IPS DF 6.9 (cell line): ENCODE measurements at places on chromosomes 3 and 15.

DNA sequence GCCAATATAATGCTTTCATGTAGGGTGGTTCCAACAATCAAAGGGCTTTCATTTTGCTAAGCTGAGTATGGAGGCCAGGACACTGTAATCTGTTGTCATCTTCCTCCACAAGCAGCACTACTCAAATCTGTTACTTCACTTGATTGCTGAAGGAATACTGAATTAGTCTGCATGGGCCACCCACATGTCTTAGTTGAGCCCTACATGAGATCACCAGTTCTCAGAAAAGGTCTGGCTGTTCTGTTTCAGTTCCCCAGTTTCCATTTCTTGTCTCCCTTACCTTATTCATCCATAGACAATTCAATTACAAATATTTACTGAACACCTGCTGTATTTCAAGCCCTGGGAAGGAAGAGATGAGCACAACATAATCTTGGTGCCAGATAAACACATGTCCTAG is 119.2 kb downstream of the FHIT start:
- no peaks in the 10 kb centered on the region for H3K27me3 ChIP-seq
- H3K4me1 ChIP-seq: no peaks in the 10 kb centered on the region
- H3K36me3 ChIP-seq: no peaks in the 10 kb centered on the region

DNA sequence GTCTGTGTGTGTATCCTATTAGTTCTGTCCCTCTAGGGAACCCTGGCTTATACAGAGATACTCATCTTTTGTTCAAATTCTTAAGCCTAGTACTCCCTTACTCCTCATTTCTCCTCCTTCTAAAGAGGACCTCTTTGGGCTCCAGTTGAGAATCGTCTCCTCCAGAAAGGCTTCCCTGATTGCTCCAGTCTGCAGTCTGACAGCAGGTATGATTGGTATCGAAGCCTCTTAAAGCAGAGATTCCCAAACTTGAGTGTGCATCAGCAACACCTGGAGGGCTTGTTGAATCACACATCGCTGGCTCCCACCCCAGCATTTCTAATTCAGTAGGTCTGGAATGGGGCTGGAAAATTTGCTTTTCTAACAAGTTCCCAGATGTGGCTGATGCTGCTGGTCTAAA is 60.9 kb upstream of the NMNAT3 start:
- no peaks in the 10 kb centered on the region for H3K27me3 ChIP-seq
- H3K4me3 ChIP-seq: no peak overlapping the region
- H3K36me3 ChIP-seq: no peaks in the 10 kb centered on the region
- H3K27ac ChIP-seq: no peak overlapping the region

- H3K27ac ChIP-seq: no peak overlapping the region
- H3K4me1 ChIP-seq: 0 out of 2 replicates have a peak, but pooled peaks cover 2% of the 10 kb centered on the region
- no peak for DNase-seq
- peaks cover 3% of the 10 kb centered on the region; the same call in 1 of the 2 replicates for H3K36me3 ChIP-seq
- H3K4me3 ChIP-seq: no peak overlapping the region
These were observed 68.4 kb upstream of the HACD2 start for GRCh38 chr3:123653221-123653682.

DNA sequence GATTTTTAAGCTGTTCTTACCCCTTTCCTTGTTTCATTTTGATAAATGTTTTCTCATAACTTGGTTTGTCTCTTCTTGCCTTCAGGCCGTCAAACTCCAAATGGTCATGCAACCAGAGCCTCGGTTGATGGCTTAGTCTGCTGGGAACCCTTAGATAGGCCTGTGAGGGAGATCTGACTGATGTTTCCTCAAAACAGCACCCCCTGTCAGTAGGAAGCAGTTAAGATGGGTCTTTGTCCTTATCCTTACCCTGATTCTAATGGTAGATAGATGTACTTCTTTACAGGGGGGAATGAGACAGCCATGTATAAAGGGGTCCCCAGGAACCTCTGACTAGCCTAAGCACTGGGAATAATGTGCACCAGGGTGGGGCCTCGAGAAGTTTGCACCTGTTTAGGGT is 16.3 kb upstream of the OR5H1 start:
- H3K27me3 ChIP-seq: no peaks in the 10 kb centered on the region
- H3K27ac ChIP-seq: no peak overlapping the region
- H3K36me3 ChIP-seq: no peaks in the 10 kb centered on the region
- DNase-seq: no peak

- H3K4me3 ChIP-seq: no peak overlapping the region
- H3K27ac ChIP-seq: no peak overlapping the region
- no peak for DNase-seq
- H3K27me3 ChIP-seq: no peaks in the 10 kb centered on the region
These were observed 15.1 kb upstream of the PRICKLE2 start for GRCh38 chr3:64240396-64240795.

- H3K4me1 ChIP-seq: no peaks in the 10 kb centered on the region
- DNase-seq: no peak
- H3K27ac ChIP-seq: no peak overlapping the region
- H3K4me3 ChIP-seq: no peak overlapping the region
- H3K36me3 ChIP-seq: no peaks in the 10 kb centered on the region
These were observed 104.1 kb downstream of the CNTN3 start for GRCh38 chr3:74510261-74510818.

DNA sequence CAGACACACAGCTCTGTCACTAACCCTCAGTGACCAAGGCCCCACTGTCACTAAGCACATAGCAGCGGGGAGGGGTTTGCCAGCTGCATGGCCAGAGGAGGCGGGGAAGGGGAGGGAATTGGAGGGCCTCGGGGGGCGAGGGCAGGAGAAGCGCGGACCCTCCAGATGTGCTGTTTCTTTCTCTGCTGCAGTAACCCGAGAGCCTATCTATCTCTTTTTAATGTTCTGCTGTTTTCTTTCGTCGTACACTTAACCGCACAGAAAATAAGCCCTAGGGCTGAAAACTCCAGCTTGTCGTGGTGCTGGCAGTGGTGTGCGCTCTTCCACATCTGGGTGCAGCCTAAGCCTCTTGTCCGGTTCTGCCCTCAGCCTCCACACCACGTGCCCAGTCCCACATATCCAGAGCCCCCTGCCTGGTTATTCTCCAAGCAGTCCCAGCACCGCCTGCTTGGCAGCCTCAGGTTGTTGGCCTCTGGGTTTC is 51.1 kb downstream of the BDH1 start:
- no peaks in the 10 kb centered on the region for H3K27me3 ChIP-seq
- H3K4me3 ChIP-seq: no peak overlapping the region
- H3K4me1 ChIP-seq: no peaks in the 10 kb centered on the region
- no peak for DNase-seq

DNA sequence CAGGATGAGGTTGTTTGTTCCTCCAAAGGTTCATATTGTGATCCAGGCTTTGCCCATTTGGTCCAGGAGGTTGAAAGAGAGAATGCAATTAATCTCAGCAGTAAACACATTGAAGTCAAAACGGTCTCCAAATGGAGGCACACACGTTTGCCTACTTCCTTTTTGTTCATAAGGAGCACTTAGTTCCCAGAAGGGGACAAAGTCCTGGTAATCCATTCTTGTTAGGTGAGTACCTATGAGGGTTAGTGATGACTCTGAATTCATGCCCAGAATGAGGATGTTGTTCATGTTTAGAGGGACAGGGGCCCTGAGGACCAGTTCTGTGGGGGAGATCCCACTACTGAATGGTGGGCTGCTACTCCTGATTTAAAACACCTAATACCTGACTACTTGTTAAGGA is 177.7 kb downstream of the ALDH1A2 start:
- H3K4me1 ChIP-seq: no peaks in the 10 kb centered on the region
- H3K4me3 ChIP-seq: no peak overlapping the region
- DNase-seq: no peak

DNA sequence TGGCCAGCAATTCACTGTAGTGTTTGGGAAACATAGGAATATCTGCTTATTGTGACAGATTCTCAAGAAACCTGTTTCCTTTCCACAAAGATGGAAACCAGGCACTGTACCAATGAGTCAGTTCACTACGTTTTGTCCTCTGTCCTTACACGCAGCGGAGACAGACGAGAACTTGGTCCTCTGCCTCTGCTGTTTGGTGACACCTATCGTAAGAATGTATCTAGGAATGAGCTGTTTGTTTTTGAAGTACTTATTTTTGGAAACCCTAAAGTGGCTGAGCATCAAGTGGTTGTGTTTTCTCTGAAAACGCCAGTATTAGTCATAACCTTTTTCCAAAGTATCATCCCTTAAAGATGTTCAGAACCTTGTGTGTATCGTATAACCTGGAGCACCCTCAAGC is 93.0 kb downstream of the PGPEP1L start:
- no peak overlapping the region for H3K27ac ChIP-seq
- peaks cover 19% of the 10 kb centered on the region for H3K36me3 ChIP-seq
- H3K4me3 ChIP-seq: no peak overlapping the region
- H3K27me3 ChIP-seq: no peaks in the 10 kb centered on the region
- no peaks in the 10 kb centered on the region for H3K4me1 ChIP-seq
- no peak for DNase-seq

- H3K36me3 ChIP-seq: no peaks in the 10 kb centered on the region
- no peak for DNase-seq
- no peaks in the 10 kb centered on the region for H3K4me1 ChIP-seq
- no peak overlapping the region for H3K27ac ChIP-seq
These were observed 976.0 kb downstream of the ROBO1 start for GRCh38 chr3:78791753-78792152.

- H3K4me1 ChIP-seq: peaks cover 13% of the 10 kb centered on the region
- peaks cover 95% of the 10 kb centered on the region for H3K27me3 ChIP-seq
- no peak overlapping the region for H3K27ac ChIP-seq
- no peak for DNase-seq
These were observed 12.7 kb downstream of the GATA2 start for GRCh38 chr3:128480278-128480677.

- no peaks in the 10 kb centered on the region for H3K36me3 ChIP-seq
- peak overlapping the region; percentile 21; the same call in 1 of the 2 replicates for H3K4me3 ChIP-seq
- DNase-seq: no peak
- H3K4me1 ChIP-seq: peaks cover 19% of the 10 kb centered on the region
- H3K27me3 ChIP-seq: peaks cover 83% of the 10 kb centered on the region
These were observed 4.3 kb downstream of the ISL2 start for GRCh38 chr15:76340803-76341365.

GRCh38 chr3:27728195-27729087 is 6.3 kb upstream of the EOMES start:
- no peak overlapping the region for H3K27ac ChIP-seq
- no peak overlapping the region for H3K4me3 ChIP-seq
- no peaks in the 10 kb centered on the region for H3K36me3 ChIP-seq
- DNase-seq: no peak

DNA sequence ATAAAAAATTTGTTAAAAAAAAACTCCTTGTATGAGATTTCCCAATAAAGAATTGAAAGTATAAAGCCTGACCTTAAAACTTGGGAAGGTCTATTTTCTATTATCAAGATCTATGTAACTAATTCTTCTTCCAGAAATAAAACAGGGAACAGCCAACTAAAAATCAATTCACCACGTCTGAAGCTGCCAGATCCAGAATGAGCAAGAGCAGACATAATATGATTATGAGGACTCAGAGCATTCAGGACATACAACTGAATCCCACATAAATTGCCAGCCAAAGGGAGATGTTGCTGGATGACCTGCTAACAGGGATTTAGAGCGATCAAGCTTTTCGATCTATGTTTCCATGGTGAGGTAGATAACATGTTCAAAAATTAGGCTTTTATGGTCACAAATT is 1151.3 kb upstream of the CADM2 start:
- H3K4me3 ChIP-seq: no peak overlapping the region
- H3K4me1 ChIP-seq: no peaks in the 10 kb centered on the region
- no peaks in the 10 kb centered on the region for H3K36me3 ChIP-seq
- no peak for DNase-seq

DNA sequence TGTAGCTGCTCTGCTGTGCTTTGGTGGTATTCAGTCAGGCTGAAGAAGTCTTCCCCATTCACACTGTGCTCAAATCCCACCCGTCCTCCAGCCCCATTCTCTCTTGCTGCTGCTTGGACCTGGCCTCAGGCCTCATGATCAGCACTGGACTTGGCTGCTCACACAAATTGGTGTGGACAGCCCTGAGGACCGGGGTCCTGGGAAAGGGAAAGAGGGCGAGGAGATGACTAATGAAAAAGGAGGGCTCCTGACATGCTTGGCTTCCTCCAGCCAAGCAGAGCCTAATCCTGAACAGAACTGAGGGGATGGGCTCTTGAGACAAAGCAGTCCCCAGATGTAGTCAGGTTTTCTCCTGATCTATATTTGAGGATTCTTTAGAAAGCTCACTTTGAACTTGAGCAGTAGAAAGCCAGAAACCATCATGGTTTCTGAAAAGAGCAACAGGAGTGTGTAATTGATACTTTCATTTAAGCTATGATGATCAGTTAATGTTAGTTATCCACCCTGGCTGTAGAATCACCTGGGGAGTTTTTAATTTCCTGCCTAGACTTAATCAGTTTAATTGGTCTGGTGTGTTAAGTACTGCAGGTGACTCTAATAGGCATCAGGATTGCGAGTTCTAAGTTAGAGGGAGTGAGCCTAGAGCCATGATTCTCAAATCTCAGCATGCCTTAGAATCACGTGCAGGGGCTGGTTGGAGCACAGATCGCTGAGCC is 79.4 kb upstream of the THBS1 start:
- no peak overlapping the region for H3K27ac ChIP-seq
- H3K36me3 ChIP-seq: no peaks in the 10 kb centered on the region
- no peak overlapping the region for H3K4me3 ChIP-seq
- no peaks in the 10 kb centered on the region for H3K27me3 ChIP-seq
- no peaks in the 10 kb centered on the region; the same call in 1 of the 2 replicates for H3K4me1 ChIP-seq

DNA sequence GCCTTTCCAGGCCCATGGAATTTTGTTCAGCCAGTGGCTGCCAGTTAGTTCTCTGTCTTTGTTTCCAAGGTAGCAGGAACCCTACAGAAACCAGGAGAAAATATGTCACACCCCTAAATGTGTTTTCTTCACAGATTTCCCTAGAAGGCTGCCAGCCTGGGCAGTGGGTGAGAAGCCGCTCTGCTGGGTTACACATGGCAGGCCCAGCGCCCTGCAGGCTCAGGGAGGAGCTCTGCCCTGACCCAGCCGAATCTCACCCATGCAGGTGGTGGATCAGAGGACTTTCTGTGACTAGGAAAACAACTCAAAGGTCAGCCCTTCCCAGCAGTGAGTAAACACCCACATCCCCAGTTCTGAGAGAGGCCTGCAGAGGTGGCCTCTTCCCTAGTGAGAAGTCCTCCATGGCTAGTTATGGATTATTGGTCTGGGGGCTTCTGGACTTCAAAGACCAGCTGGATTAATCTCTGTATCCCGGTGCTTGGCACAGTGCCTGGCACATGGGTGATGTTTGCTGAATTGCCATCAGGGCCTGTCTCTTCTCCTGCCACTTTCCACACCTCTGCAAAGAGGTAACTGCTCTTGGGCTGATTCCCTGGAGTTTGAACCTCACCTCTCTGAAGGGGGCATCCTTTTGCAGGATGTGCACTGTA is 34.7 kb upstream of the BDH1 start:
- no peaks in the 10 kb centered on the region for H3K36me3 ChIP-seq
- no peak for DNase-seq
- no peaks in the 10 kb centered on the region for H3K4me1 ChIP-seq
- H3K27ac ChIP-seq: no peak overlapping the region
- H3K27me3 ChIP-seq: no peaks in the 10 kb centered on the region
- no peak overlapping the region for H3K4me3 ChIP-seq
